Glutamatergic neuron (in vitro differentiated cells): ENCODE measurements at places on chromosomes 2 and 18.

- DNase-seq = no peak
Measured at GRCh38 chr2:100619951-100620350, 57.2 kb downstream of the PDCL3 start.

DNA sequence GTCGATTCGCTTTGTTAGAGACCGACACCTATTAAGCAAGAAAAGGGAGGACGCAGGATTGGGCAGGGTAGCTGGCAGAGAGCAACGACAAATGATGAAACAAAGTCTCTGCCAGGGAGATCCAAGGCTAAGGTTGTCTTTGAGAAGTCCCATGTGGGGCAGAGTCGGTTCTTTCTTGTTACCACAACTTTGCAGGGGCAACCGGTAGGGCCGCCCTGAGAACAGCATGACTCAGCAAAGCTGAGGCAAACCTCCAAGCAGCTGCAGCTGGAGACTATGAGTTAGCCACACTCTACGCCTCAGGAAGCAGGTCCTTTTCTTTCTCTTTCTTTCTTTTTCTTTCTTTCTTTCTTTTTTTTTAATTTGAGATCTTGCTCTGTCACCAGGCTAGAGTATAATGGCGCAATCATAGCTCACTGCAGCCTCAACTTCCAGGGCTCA, 452.3 kb upstream of the ID2 start:
- no peak for DNase-seq

DNA sequence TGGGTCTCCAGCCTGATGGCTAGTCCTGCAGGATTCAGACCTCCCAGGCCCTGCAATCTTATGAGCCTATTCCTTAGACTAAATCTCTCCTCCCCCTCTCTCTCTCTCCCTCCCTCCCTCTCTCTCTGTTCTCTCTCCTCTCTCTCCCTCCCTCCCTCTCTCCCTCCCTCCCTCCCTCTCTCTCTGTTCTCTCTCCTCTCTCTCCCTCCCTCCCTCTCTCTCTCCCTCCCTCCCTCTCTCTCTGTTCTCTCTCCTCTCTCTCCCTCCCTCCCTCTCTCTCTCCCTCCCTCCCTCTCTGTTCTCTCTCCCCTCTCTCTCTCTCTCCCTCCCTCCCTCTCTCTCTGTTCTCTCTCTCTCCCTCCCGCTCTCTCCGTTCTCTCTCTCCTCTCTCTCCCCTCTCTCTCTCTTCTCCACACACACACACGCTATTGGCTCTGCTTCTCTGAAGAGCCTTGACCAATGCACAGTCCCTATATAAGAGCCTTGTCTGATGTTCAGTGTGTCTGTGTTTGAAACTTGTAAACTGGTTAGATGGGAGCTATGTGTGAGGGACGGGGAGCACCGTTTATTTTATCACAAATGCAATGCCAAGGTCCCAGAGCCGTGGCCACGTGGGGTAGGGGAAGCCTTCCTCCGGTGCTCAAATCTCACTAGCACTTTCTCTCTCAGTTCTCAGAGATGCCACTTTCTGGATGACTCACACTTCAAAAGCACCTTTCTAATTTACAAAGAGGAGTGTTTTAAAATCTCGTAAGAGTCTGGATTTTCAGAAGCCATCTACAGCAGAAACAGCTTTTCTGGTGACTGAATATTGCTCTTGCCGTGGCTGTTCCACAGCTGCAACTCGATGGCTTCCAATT, 9.4 kb upstream of the PRLH start:
- no peak for DNase-seq

- DNase-seq = no peak
Measured at GRCh38 chr18:11909061-11909455, 941 bp upstream of the MPPE1 start.

- no peak for DNase-seq
Measured at GRCh38 chr2:200640176-200640575, 54.4 kb downstream of the AOX1 start.

DNA sequence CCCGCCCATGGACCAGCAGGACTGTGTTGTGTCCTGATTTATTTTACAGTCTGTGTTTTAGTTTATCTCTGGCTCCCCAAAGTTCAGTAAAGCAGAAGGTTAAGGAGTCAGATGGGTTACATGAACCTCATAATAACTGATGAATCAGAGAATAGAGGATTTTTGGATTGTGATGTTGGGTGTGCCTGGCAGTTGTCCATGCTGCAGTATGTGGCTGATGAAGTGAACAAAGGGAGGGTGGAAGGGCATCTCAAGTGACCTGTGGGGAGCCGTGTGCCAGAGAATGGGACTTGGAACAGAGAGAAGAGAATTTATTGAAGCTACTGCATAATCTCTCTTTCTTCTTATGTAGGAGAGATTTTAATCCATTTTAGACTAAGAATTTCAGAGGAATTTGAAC, 145.5 kb downstream of the MAP4K4 start:
- DNase-seq = no peak

- no peak for DNase-seq
Measured at GRCh38 chr2:158477202-158477601, 20.4 kb downstream of the PKP4 start.

DNA sequence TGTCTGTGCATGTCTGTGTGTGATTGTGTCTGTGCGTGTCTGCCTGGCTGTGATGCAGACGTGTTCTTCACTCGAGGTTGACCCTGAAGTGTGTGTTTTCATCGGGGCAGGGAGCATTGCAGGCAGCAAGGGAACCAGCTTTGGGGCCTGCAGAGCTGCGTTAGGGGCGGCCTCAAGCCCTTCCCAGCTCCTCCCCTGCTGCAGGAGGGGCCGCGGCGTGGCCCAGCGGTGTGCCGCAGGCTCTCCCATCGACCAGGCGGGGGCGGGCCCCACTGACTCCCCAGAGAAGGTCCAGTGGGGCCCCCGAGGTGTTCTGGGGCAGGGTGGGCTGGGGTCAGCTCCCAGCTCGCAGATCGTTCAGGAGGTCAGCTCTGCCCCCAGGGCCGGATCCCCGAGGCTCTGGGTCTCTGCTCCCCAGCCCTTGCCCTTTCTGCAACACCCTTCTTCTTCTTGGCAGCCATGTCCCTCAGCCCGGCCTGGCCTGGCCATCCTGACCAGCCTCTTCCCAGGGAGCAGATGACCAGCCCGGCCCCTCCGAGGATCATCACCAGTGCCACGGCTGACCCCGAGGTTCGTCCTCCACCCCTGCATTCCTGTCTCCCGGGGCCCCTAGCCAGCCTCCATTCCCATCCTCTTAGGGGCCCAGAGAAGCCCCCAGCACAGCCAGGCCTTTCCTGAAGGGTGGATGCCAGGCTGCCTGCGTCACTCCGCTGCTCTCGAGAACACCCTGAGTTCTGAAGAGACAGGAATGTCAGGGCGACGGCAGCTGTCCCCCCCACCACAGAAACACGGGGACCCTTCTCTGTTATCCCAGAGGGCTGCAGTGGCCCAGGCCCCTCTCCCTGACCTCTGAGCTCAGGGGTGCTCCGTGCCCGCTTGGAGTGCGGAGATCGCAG, 11.1 kb upstream of the KLHL30 start:
- DNase-seq = peak; percentile 20

- DNase-seq = no peak
Measured at GRCh38 chr2:210445116-210445707, 31.3 kb downstream of the LANCL1 start.

DNA sequence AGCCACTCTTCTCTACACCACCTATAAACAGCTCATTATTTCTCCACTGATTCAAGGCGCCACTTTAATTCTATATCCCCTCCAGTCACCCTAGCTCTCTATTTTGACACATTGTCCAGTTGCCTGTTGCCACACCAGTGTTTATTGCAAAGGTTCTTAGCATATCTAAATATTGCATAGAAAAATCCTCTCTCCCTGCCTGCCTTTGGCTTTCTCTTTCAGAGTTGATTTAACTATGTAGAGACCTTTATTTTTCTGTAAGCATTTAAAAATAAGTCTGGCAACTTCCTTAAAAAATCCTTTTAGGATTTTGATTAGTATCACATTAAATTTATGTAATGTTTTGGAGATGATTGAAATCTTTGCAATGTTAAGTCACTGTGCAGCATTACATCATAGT, 47.9 kb upstream of the B3GNT7 start:
- no peak for DNase-seq

- DNase-seq = no peak
Measured at GRCh38 chr2:35891936-35892335, 463.6 kb upstream of the CRIM1 start.

DNA sequence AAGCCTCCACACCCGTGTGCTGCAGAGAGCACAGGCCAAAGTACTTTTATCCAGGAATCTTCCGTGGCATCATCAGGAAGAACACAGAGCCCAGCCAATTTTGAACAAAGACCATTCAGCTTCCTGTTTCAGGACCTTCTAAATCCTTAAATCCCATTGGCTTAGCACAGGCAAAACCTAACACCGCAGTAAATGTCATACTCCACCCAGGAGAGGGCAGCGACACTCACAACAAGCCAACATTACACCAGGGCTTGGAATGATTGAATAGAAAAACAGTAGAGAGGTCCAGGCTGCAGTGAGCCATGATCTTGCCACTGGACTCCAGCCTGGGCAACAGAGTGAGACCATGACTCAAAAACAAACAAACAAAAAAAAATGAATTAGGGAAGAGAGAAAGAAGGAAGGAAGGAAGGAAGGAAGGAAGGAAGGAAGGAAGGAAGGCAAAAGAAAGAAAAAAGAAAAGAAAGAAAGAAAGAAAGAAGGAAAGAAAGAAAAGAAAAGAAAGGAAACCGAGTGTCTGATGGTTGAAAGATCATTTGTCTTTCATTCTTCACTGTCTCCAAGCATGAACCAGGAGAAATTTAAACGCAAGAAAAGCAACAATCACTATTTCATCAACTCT, 144.6 kb upstream of the SATB2 start:
- DNase-seq = peak; percentile 24

GRCh38 chr2:235826826-235827225, 333.0 kb downstream of the AGAP1 start:
- no peak for DNase-seq

DNA sequence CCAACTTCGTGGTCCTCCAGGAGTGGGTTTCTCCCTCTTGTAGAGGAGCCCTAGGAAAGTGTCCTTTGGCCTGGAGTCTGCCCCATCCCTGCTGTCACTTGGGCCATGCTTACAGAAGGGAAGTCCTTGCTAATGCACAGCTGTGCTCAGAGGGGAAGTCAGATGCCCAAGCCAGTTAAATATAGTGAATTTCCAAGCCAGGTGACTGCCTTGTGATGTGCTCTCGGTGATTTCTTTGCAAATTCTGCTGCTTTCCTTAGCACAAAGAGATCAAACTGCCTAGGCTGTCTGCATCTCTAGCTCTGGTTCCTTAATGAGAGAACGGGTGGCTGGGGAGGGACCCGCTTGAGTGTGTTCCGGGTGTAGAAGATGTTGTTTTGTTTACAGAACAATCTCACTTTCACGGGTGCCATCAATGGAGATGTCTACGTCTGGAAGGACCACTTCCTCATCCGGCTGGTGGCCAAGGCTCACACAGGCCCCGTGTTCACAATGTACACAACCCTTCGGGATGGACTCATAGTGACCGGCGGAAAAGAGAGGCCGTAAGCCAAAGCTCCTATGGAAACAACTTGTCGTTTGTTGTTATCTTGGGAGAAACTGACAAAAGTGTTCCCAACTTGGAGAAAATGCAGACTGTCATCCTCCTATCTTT, 91.4 kb downstream of the RTN4 start:
- no peak for DNase-seq

GRCh38 chr2:190318931-190319554, 583 bp downstream of the HIBCH start:
- no peak for DNase-seq

GRCh38 chr2:69126341-69126740, 113.4 kb downstream of the ANTXR1 start:
- no peak for DNase-seq

GRCh38 chr18:41734917-41735316, 220.1 kb upstream of the PIK3C3 start:
- no peak for DNase-seq
